ENCODE measurements at places on chromosomes 13 and 19. TPM values are rescaled to one million over a fixed set of nuclear protein-coding genes. Genes with fewer than 3 reads are reported as not detected.

- no peak for DNase-seq
These were observed 30.7 kb upstream of the CSNK1A1L start for GRCh38 chr13:37136187-37136586.

Gene CACNG7
- not detected for total RNA-seq

Gene ACER1
- total RNA-seq: not detected

DNA sequence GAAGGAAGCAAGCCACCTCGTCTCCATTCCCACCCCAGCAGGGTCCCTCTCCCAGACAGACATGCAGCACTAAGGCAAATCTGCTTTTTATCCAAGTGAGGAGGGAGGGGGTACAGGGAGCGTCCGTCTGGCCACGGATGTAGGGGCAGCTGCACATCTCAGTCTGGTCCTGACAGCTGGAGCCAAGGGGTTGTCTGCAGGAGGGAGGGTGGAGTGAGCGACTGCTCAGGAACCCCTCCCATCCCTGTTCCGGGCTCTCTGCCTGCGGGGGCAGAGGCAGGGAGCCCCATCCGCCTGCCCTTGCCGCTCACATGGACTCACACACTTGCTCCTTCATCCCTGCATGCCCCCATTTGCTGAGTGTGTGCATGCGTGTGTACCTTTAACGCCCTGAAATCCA, 2.5 kb downstream of the TMEM190 start:
- DNase-seq: no peak

- no peak for DNase-seq
These were observed 5.4 kb upstream of the UBE2M start for GRCh38 chr19:58563823-58564222.

Gene COL5A3
- total RNA-seq: 0.12 TPM

Gene TPM4
- 586 TPM for total RNA-seq

Measured in NCI-H460 (cell line).